Panc1 (cell line): ENCODE measurements at places on chromosomes 1 and 21. TPM values are rescaled to one million over a fixed set of nuclear protein-coding genes. Genes with fewer than 3 reads are reported as not detected.

The FLG gene
- not detected for total RNA-seq

The TTC39A gene
- 8.3 TPM for total RNA-seq

The UBQLN4 gene
- 60.0 TPM for total RNA-seq

The NKAIN1 gene
- 1.7 TPM for total RNA-seq

The SLC2A5 gene
- total RNA-seq = 0.26 TPM

The CBS gene
- 62.5 TPM for total RNA-seq

The KRTAP19-1 gene
- total RNA-seq = not detected

The CELA2B gene
- total RNA-seq = not detected

The SIPA1L2 gene
- total RNA-seq = 5.2 TPM

The LEFTY2 gene
- not detected for total RNA-seq

The GBP7 gene
- not detected for total RNA-seq

The CAPZB gene
- total RNA-seq = 491 TPM

The C1QA gene
- 0.41 TPM for total RNA-seq

The ZMYM1 gene
- 39.1 TPM for total RNA-seq

The OVAAL gene
- not detected for total RNA-seq

The LCE1A gene
- not detected for total RNA-seq

The HSD17B7 gene
- total RNA-seq = 24.6 TPM

The IVNS1ABP gene
- total RNA-seq = 70.2 TPM

The CCDC30 gene
- 1.3 TPM for total RNA-seq

The KRTAP13-2 gene
- total RNA-seq = not detected

The COL11A1 gene
- 106 TPM for total RNA-seq

The DNASE2B gene
- not detected for total RNA-seq

The AUNIP gene
- 12.2 TPM for total RNA-seq

The BRDT gene
- not detected for total RNA-seq

The S100A2 gene
- 6.2 TPM for total RNA-seq

The CRYBG2 gene
- total RNA-seq = 0.64 TPM

The INPP5B gene
- 17.7 TPM for total RNA-seq

The ATP6V1G3 gene
- not detected for total RNA-seq

The DHRS3 gene
- 113 TPM for total RNA-seq

The GNG4 gene
- total RNA-seq = 1.1 TPM
